ENCODE measurements at places on chromosomes 11 and 22. TPM values are rescaled to one million over a fixed set of nuclear protein-coding genes. Genes with fewer than 3 reads are reported as not detected.

The SOX6 gene
- 0.94 TPM for total RNA-seq

The APOL1 gene
- not detected for total RNA-seq

The HORMAD2 gene
- not detected for total RNA-seq

The FAM111A gene
- 11.5 TPM for total RNA-seq

The P2RY6 gene
- total RNA-seq = not detected

The TSSK2 gene
- total RNA-seq = not detected

The SMIM35 gene
- total RNA-seq = not detected

The KRTAP5-10 gene
- total RNA-seq = not detected

The ABCC8 gene
- total RNA-seq = not detected

All from hair follicular keratinocyte (primary cell).